Left kidney (tissue), 8 donors: ENCODE measurements at places on chromosomes 11 and 22. TPM values are rescaled to one million over a fixed set of nuclear protein-coding genes. Genes with fewer than 3 reads are reported as not detected.
A peak's percentile ranks its signal among the peaks of the same experiment; 100 is the strongest.

DNA sequence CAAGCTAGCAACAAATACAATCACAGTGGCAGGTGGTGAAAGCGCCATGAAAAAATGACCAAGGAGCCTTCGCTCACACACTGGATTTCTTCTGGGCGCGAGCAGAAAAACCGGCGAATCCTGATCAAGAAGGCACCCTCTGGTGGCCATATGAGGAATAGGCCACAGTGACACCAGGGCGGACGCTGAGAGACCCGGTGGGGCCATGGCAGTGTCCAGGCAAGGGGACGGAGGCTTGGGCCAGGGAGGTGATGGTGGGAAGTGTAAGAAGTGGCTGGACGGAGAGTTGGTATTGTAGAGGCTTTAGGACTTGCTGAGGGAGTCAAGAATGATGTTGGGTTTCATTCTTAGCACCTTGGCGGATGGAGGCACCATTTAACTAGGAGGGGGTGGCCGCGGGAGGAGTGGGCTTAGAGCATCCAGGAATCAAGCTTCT lies 16.9 kb upstream of the RAC2 start:
- DNase-seq = peak; percentile 55

GRCh38 chr11:101741479-101742175 lies 157.8 kb upstream of the TRPC6 start:
- DNase-seq = no peak

DNA sequence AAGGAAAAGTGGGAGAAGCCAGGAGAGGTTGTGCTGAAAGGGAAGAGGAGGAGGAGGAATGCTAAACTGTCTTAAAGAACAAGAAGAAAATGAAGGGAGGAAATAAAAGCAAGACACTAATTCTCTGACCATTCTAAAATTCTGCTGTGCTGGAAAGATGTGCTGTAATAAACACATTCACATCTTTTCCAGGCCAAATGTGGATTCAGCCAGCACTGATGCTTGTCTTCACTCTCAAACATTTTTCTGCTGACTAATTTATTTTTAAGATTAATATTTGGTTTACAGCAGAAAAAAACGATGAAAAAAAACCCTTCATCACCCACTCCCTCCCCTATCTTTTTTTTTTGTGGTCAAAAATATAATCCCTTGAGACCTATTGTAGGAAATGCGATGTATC lies 223.6 kb downstream of the SWAP70 start:
- no peak for DNase-seq

DNA sequence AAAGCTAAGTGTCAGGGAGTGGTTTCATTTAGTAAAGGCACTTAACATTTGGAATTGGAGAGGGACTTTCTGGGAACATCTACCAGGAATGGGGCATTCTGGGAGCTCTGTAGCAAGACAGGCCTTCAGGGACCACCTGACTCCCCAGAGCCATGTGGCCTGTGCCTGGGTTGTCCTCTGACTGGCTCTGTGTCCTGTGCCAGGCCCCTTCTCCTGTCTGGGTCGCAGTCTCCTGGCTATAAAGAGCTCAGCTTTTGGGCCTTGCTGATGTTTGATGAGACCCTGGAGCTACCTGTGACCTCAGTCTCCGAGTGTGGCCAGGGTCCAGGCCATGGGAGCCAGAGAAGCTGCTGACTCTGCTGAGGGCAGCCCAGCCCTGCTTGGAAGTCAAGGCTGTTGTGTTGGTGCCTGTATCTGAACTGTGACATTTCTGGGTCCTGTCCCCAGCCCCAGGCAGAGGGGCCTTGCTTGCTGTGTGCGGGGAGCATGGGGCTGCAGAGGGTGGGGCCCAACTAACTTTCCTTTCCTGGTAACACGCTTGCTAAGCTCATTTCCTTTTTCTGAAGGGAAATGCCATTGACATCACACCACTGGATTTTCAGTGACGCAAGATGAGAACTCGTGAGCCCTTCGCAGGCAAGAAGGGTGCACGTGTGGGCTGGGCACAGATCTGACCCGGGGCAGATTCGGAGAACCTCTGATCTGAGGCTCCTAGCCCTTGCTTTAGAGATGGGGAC lies 41.3 kb downstream of the LRRC32 start:
- DNase-seq = no peak

GRCh38 chr11:15920856-15921629 lies 435.3 kb downstream of the SOX6 start:
- no peak for DNase-seq

- no peak for DNase-seq
These were observed 442.6 kb downstream of the TBC1D22A start for GRCh38 chr22:47205081-47205491.

SCUBE1 gene
- 8.7 TPM for polyA plus RNA-seq

- DNase-seq = no peak
These were observed 2.4 kb downstream of the VPS37C start for GRCh38 chr11:61158691-61159381.

DNA sequence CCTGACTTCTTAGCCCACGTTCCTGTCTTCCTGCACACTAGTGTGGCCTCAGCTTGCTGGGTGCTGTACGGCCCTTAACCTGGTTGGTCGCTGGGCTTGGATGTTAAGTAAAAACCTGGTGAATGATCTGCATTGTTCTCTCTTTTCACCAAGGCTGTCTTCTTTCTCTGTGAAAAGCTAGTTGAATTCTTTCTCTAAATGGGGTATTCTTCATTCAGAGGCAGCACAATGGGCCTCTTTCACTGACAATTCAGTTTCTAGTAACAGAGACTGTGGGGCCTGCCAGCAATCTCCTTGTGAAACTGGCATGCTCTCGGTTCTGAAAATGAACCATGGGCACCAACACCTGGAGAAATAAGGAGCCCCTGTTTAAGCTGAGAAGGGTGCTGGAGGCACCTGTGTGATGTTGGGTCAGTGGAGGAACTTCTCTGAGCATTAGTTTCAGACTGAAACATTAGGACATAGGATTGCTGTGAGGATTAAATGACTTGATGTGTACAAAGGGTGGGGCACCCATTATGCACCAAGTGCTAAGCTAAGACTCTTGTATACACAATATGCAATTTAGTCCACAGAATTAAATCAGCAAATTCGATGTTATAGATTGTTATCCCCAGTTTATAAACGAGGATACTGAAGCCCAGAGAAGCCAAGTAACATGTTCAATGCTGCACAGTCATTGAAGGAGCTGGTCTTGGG lies 33.1 kb upstream of the ELF5 start:
- no peak for DNase-seq

GRCh38 chr11:44326615-44327475 lies 16.9 kb upstream of the ALX4 start:
- no peak for DNase-seq

CCDC179 gene
- polyA plus RNA-seq = not detected

- no peak for DNase-seq
These were observed 11.1 kb upstream of the VWCE start for GRCh38 chr11:61306221-61306620.

DNA sequence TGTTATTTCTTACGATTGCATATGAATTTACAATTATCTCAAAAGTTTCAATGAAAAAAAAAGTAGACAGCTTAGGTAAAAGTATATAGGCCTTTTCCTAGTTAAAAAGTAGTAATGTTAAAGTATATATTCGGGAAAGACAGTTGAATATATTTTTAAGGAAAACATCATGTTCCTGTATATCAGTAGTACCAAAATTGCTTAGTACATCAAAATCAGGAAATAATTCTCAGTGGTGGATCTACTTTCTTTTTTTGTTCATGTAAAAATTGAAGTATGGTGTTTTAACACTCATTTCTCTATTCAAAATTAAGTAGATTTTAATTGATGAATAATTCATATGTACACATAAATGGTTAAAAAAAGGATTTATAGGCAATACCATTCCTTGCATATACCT lies 73.9 kb downstream of the USP47 start:
- no peak for DNase-seq

RPS19BP1 gene
- 40.2 TPM for polyA plus RNA-seq

- no peak for DNase-seq
These were observed 9.6 kb downstream of the PNPLA5 start for GRCh38 chr22:43882122-43882767.

HORMAD2 gene
- not detected for polyA plus RNA-seq

VPREB1 gene
- not detected for polyA plus RNA-seq

GRCh38 chr11:116527180-116527991 lies 245.4 kb downstream of the BUD13 start:
- DNase-seq = no peak

- no peak for DNase-seq
These were observed 101.3 kb upstream of the GAL start for GRCh38 chr11:68583041-68583446.

KCNK4 gene
- polyA plus RNA-seq = not detected
